Activated CD4-positive, alpha-beta T cell treated with anti-CD3 and anti-CD28 coated beads for 48 hours (primary cell): ENCODE measurements at places on chromosomes 2 and 18.

DNA sequence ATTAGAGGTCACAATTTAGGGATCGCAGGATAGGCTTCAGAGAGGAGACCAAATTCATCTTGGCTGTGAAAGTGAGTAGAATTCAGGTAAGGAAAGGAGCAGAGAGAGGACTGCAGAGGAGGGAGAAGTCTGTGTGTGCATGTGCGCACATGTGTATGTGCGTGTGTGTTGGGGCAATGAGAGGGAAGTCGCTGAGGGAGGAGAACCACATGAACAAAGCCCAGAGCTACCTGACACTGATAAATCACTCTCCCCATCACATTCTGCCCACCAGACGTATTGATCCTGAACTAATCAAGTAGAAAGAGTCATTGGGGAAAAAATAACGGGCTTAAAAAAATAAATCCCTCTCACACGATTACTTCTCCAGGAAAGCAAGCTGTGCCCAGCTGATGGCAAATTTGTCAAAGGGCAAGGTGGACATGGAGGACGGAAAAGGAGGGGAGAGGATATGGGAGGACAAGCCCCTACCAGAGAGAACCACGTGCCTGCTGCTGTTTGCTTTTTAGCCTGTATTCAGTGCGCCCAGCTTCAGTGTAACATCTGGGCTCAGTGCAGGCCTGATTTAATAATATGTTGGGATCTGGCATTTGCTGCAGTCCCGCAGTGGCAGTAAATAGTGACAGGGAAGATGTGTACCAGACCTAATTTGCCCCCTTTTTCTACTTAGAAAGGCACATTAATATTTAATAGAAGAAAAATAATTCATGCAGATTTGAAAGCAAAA lies 307.5 kb downstream of the C1D start:
- no peak for DNase-seq

DNA sequence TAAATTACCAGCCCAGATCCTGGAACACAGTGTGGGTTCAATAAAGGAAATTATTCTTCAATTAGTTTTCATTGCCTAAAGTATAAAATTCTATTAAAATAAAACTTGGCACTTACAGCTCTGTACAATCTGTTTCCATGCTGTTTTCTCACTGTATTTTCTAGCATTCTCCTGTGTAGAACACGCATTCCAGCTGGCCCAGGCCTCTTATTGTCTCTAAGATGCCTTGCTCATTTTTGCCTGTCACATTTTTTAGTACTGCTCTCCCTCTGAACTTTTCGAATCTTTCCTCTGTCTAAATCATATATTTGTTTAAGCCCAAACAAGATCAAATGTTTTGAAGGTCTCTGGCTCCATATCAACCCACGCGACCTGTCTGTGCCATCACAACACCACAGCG lies 20.8 kb downstream of the MC2R start:
- DNase-seq, result no peak

GRCh38 chr2:41698678-41699422 lies 349.0 kb upstream of the PKDCC start:
- peak; percentile 23 for DNase-seq

DNA sequence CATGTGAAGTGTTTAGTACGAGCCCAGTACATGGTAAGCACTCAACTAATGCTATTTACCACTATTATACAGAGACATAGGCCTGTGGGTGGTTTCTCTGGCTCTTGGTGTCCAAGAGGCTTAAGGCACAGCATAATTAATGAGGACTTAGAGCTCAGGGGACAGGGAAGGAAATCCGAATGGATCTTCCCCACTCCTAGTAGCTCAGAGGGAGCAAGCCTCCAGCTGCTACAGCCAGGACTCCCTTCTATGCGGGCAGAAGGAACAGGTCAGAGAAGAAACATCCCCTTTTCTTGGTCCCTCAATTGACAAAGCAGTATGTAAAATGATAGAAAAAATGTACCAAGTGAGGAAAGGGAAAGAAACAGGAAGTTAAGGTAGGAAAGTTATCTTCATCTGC lies 261.3 kb upstream of the STON1 start:
- no peak for DNase-seq

DNA sequence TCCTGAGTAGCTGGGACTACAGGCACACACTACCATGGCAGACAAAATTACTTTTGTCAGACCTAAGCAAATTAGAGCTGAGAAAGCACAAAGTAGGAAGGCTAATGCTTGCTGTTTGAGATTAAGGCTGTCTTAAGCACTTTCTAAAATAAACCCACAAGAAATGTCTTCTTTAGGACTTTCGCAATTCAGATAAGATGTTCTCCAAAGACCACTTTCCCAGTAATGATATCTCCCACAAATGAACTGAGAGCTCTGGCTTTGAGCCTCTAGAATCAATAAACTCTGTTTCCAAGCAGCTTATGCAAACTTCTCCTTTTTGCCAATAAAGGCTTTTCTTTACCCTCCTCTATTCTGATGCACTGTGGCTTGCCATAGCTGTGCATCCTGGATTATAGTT lies 32.0 kb upstream of the GALNT1 start:
- no peak for DNase-seq

DNA sequence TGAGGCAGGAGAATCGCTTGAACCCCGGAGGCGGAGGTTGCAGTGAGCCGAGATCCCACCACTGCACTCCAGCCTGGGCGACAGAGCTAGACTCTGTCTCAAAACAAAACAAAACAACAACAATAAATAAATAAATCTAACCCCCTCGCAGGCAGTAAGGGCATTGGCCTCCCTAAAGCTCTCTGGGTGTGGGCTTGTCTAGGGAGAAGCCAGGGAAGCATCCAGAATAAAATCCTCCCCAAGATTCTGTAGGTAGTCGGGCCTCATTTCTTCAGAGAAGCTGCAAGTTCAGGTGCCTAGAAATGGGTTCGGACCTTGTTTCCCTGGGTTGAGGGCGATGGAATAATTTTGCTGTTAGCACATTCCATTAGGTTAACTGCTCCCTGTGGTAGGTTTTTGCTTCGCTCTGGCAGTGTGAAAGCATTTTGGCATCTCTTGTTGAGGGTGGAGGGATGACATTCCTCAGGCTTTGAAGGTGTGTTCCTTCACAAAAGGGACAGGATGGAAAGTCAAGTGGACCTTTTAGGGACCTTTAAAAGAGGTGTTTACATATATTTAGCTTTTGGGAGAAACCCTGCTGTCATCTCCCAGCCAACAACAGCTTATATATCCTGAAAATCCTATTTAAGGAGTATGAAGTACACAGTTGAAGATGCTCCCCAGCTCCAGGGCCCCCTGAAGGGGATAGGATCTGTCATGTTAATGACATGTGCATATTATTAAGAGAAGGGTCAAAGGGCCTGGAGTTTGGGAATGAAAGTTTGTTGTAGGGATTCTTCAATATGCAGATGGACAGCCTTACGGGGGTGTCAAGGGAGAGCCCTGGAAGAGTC lies 17.7 kb downstream of the MYCN start:
- DNase-seq, result no peak

DNA sequence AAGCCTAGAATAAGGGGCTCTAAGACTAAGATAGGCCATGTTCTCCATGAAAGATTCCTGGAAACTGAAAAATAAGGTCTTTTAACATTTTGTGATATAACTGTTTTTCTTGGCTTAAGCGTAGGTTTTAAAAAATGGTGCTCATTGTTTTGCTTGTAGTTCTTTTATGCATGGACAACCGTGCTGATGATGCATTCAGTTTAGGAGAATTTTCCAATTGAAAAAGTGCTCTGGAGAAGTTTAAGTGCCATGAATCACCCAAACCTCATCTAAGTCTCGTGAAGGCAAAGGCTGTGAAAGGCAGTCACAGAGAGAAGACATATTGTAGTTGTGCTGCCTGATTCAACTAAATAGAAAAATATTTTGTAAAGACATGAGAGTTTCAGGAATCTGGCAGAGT lies 111.8 kb upstream of the GAREM1 start:
- DNase-seq, result no peak

DNA sequence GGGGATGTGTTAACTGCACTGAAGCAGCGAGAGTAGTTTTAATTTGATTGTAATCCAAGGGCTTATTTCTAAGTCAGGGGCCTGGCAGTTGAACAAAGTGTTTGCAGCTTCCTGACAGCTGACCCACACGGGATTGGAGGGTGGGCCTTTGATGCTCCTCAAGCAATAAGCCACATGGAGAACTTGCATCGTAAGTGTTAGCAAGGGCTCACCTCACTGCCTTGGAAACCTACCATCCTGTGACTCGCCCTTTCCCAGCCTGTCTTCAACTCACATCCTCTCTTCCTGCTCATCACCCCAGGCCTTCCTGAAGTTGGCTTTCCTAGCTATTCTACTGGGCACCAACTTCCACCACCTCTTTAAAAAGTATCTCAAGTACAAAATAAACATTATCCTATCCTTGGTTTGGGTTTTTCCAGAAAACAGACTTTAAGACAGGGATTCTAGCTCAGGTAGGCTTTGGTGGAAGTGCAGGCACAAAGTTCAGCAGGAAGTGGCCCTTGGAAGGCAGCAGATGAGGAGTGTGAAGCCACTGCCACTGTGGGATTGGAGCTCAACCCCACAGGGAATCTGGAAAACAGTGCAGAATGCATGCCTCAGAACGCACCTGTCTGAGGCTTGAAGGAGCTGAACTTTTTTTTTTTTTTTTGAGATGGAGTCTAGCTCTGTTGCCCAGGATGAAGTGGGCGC lies 31.6 kb downstream of the B3GNT2 start:
- DNase-seq, result no peak

GRCh38 chr2:217438821-217439220 lies 564.0 kb downstream of the TNS1 start:
- no peak for DNase-seq

GRCh38 chr2:56666777-56667176 lies 483.0 kb downstream of the CCDC85A start:
- no peak for DNase-seq

DNA sequence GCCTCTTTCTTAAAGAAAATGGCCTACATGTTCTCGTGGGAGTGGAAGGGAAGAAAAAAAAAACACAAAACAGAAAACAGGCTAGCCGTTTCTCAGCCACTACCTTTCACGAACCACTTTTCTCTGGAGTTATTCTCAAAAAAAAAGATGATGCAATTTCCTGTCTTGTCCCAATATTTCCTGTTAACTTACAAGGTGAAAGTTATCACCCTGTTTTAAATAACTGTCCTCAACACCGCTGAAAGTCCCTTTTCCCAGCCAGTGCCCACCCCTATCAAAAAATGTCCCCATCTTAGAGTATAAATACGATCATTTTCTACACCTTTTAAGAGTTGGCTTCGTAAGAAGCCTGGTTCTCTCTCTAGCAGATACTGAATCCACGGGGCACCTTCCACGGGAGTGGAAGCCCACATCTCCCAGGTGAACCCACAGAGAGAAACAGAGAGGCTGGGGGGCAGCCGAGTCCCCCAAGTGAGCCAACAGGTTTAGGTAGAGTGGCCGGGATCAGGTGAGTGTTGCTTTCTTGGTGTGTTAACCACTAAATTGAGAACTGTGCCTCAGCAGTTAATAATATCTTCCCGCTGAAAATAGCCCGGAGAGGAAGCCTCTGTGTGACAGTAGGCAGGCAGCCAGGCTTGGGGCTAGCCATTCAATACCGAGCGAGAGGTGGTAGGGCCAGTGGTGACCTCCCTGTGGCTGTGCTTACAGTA lies 15.9 kb downstream of the SMAD7 start:
- DNase-seq, result no peak

DNA sequence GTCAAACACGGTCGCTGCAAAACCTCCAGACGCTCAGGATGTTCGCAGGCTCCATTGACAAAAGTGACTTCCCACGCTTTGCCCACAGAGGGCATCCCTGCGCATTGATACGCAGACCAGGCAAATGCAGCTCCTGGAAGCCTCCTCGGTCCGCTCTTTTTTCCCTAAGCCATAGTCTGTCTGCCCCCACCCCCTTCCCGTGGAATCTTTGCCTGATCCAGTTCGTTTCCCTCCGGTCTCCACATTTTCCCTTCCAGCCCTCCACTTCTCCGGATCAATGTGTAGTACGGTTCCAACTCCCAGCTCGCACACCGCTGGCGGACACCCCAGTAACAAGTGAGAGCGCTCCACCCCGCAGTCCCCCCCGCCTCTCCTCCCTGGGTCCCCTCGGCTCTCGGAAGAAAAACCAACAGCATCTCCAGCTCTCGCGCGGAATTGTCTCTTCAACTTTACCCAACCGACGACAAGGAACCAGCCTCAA lies at the start of gene DCC:
Gene DCC (plus strand): TSS at position 307 of the 481 bp plus-strand sequence. CDS start 591 bp downstream, outside the sequence.
- DNase-seq, result no peak

DNA sequence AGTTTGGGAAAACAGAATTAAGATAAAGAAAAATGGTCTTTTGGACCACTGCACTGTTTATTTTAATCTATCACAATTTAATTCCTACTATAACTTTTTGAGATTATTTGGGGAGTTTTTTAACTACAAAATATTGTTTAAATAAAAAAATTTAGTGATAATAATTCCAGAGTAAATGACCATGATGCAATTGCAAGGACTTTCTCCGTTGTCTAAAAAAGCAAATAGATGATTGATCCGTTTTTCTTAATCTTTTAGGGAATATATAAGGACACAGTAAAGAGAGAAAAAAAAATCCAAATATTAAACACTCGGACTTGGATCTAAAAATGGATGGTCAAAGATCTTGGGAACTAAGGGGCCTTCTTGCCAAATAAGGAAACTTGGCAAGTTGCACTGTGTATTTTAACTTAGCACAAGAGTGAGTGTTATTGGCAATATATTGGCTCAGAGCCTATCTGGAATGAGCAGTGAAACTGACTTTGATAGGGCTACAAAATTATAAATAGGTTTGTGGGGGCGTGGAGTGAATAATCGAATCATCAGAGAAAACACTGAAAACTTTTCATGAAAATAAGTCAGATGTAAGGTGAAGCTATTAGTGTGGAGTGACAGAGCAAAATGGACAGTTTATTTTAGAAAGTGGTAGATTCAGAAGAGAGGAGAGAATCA lies 2.0 kb downstream of the MAP3K20 start:
- no peak for DNase-seq

- peak; percentile 99 for DNase-seq
Observed at GRCh38 chr2:120252225-120253020, at the start of gene RALB. RALB (plus strand) TSS chr2:120252852; CDS start chr2:120278665, 25,813 bp downstream.

GRCh38 chr2:98560256-98560771 lies 48.0 kb downstream of the COA5 start:
- DNase-seq, result no peak

- no peak for DNase-seq
Observed at GRCh38 chr2:42446503-42447271, 47.1 kb downstream of the KCNG3 start.

DNA sequence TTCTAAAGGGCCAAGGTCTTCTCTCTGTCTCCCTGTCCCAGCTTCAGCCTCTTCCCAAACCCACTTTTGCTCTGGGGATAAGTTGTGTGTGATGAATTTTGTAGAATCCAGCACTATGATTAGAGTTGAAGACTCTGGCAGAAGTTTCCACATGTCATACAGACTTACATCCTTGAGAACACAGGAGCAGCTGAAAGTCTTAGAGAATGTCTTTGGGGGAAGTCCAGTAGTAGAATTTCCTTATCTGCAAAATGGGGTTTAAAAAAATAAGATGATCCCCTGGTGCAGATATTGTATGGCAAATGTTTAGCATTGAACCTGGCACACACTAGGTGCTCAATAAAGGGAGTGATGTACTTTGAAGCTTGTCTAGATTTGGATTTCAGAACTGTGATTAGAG lies 65.2 kb downstream of the TMEM247 start:
- no peak for DNase-seq

DNA sequence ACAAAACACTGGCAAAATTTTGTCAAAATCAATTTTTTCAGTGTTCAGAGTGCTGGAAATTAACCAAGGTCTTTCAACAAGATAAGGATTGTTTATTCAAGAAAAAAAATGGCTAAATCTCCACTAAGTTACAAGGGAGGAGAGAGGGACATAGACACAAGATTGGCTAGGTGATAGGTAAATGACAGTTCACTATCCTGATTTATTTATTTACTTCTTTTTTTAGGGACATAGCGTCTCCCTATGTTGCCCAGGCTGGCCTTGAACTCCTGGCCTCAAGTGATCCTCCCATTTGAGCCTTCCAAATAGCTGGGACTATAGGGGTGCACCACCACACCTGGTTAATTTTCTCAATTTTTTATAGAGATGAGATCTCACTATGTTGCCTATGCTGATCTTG lies 3.7 kb upstream of the WDR33 start:
- DNase-seq, result no peak
